Esophagus mucosa (tissue), 1 donor: ENCODE measurements at places on chromosomes 16 and 17. TPM values are rescaled to one million over a fixed set of nuclear protein-coding genes. Genes with fewer than 3 reads are reported as not detected.

Gene STH
- not detected for total RNA-seq

GRCh38 chr17:35286120-35286781, 43.4 kb downstream of the SLFN5 start:
- ATAC-seq, result no peak

Gene TAT
- total RNA-seq, result 0.24 TPM

- no peak for ATAC-seq
Observed at GRCh38 chr16:6827931-6828330, 504.7 kb upstream of the RBFOX1 start.

- no peak for ATAC-seq
Observed at GRCh38 chr16:12147681-12148080, 171.1 kb downstream of the SNX29 start.

GRCh38 chr17:45940293-45940692, 45.9 kb downstream of the MAPT start:
- ATAC-seq, result no peak

GRCh38 chr16:1613211-1613622, 1.1 kb downstream of the CRAMP1 start:
- ATAC-seq, result no peak

- ATAC-seq, result no peak
Observed at GRCh38 chr16:51236583-51236982, 85.5 kb upstream of the SALL1 start.

DNA sequence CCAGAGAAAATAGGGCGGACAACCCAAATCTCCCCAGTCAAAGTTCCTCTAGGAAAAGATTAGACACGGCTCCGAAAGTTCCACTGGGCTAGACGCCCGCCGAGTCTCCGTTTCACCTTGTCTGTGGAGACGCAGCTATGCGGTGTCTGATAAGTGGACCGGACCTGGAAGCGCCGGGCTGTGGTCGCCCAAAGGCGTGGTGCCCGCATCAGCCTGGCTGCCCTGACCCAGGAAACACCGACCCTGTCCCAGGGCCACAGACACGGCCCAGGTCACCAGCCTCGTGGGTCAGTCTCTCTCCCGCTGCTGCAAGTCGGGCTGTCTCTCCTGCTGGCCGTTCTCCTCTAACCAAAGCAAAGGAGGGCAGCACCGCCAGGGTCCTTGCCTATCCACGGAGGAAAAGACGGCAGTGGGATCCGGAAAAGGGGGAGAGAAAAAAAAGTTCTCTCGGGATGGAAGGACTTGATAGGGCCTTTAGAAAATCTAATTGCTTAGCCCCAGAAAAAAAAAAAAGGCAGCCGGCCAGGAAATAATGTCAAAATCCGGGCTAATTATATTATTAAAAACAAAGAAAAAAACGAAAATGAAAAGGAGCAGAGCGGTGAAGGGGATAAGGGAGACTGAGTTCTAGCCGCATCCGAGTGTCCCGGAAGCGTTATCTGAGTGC, 13.9 kb upstream of the FOXF1 start:
- ATAC-seq, result no peak

- no peak for ATAC-seq
Observed at GRCh38 chr16:58853854-58854791, 120.0 kb upstream of the GOT2 start.
